ENCODE measurements at places on chromosomes 6 and 20.

DNA sequence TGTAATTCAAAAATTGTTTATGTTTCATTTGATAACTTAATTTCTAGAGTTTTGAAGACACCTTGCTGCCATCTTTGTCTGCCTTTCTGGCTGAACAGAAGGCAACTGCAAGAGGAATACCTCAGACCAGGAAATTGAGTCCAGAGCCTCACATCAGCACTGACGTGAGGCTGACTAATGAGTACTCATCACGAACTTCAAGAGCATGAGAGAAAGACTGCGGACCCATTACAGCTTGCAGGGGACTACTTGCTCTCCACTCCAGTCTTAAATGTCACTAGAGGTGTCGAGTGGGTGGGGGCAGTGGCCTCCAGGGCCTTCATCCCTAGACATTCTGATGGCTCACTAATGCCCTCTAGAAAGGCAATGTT is 109.5 kb upstream of the SSTR4 start:
- no peak for DNase-seq

DNA sequence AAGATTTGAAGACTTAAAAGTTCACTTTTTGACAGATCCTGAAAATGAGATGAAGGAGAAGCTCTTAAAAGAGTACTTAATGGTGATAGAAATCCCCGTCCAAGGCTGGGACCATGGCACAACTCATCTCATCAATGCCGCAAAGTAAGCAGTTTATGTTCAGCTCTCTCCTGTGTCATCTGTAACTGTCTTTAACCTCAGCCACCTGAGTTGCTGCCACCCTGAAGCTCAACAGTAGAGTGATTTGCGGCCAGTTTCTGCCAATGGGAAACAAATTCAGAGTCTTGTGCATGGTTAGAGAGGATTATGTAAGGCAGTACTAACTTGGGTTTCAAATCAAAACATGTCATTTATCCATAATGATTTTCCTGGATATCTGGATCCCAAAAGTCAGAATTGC is 10.1 kb downstream of the TNFAIP3 start:
- DNase-seq, result no peak

DNA sequence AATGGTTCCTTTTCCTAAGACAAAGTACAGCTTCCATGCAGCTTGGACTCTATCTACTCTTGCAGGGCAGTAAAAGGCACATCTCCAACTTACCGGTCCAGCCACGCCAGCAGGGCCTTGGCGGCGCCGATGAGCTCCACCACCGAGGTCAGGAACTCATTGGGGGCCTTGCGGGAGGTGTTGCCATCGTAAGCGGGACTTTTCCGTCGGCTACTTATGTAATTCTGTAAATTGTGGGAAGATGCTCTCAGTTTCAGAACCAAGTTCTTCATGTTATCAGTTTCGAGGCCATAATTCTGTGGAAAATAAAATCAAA is 68.5 kb downstream of the CNKSR3 start:
- no peak for DNase-seq

DNA sequence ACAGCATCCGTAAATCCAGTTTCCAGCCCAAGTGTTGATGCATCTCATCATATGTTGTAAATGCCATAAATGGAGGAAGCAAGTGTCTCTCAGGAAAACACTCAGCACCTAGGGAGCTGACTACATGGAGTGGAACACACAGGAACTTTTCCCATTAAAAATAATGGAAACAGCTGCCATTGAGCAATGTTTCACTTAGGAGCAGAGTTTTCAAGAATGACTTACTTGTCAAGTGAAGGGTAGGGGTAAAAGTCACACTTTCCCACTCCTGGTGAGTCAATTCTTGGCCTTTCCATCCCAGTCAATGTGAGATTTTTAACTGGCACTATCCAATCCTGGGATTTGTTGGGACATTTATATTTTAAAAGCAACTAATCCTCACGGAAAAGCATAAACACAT is 119.4 kb upstream of the ASF1A start:
- DNase-seq, result no peak

DNA sequence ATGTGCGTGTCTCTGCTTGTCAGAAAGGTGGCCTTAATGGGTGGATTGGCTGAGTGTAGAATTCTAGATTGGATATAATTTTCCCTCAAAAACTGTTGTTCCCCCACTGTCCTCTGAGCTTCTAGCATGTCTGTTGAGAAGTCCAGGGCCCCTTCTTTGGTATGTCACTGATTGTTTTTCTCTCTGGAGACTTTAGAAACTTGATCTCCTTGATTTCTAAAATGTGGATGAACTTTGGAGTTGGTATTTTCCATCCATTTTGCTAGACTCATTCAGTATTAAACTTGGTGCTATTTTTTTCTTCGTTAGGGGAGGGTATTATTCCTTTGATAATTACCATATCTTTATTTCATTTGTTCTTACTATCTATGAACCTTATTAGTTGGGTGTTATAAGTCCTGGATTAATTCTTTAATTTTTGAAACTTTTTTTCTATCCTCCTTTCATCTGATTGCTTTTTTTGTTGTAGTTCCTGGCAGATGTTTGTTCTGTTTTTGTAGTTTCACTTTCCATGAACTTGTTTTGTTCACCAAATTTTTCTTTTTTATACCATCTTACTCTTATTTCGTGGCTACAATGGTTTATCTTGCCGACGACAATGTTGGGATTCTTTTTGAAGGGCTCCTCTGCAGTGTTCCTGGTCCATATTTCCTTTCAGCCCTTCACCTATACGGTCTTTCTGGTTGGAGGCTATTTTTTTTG is 68.4 kb downstream of the ARID1B start:
- DNase-seq, result no peak

DNA sequence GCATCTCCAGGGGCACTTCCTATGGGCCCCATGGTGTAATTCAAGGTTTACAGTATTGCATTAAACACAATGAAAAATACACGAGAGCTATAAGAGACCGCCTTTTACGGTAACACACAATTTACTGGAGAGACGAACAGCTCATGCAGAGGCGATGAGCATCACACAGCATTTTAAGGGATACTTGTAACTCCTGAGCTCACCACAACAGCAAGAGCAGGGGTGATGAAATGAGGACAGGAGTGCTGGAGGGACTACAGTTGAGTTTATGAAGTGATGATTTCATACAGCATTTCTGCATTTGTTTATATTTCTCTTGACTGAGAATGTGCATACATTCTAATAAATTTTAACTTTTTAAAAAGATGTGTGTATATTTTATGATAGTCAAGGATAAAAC is 113.9 kb downstream of the WDR27 start:
- DNase-seq, result no peak

GRCh38 chr6:149840345-149841075 is 23.6 kb downstream of the LRP11 start:
- DNase-seq, result peak; percentile 86

GRCh38 chr6:74091136-74091793 is 395.3 kb downstream of the CD109 start:
- peak; percentile 88 for DNase-seq

GRCh38 chr6:89209457-89209856 is 7.7 kb downstream of the GABRR1 start:
- no peak for DNase-seq

DNA sequence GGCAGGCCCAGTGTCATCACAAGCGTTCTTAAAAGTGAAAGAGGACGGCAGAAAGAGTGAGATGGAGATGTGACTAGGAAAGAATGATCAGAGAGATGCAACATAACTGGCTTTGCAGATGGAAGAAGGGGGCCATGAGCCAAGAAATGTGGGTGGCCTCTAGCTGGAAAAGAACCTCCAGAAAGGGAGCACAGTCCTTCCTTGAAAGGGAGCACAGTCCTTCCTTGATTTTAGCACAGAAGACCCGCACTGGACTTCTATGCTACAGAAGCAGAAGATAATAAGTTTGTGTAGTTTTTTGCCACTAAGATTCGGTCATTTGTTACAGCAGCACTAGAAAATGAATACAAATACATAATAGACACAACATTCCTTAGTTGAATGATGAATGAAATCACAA is 7.0 kb upstream of the LZTS3 start:
- DNase-seq, result no peak

GRCh38 chr6:43775535-43775885 is 5.5 kb downstream of the VEGFA start:
- DNase-seq, result no peak

- DNase-seq, result no peak
Observed at GRCh38 chr20:48898210-48898609, 23.3 kb upstream of the ARFGEF2 start.

- DNase-seq, result no peak
Observed at GRCh38 chr6:160421854-160422253, 73.7 kb downstream of the SLC22A3 start.

DNA sequence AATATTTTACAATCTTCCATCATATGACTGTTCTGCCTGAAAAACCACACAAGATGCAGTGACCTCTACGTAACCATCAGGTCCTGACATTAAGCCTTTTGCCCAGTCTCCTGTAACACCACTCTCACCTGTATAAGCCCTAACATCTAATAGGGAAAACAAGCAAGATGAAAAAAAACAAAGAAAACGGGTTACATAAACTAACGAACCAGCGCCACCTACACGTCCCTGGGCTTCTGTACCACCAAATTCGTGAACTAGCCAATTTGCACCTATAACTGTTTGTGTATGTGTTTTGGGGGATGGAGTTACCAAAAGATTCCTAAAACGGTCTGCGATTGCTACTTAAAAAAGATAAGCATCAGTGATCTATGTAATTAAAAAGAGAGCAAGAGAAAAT is 70.2 kb downstream of the BLOC1S5 start:
- DNase-seq, result peak; percentile 58

DNA sequence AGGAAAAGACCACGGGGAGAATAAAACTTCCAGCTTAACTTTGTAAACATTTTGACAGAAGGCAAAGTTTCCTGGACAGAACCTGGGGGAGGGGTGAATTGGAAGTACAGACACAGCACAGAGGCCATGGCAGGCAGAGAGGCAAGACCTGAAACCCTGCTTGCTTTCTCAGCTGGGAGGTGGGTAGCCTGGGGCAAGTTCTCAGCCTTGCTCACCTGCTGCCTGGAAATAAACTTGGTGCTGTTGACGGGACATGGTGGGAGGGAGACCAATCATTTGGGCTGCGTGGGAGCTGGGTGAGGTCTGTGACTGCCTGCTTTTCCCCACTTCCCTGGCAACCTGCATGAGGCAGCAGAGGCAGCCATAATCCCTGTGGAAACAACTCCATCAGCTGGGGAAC is 221.3 kb downstream of the MOXD1 start:
- DNase-seq, result no peak

- DNase-seq, result no peak
Observed at GRCh38 chr20:46191611-46192010, 73.5 kb downstream of the CD40 start.

- no peak for DNase-seq
Observed at GRCh38 chr6:157181649-157182048, 141.7 kb downstream of the TMEM242 start.

DNA sequence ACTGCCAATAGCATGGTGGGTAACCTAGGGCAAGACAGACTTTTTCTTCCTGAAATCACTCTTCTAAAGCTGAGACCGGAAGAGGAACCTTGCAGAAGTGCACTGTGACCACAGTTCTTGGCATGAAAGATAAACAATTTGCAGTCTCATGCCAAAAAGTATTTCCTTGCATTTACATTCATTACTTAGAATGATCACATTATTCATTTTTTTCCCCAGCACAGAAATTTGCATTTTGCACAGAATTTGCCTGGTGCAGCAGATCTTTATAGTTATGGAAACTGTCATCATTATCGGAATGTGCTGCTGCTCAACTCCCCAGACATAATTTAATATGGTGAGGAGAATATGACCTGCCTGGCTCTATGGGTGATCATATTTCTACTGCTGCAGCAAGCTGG is 42.2 kb upstream of the EDN3 start:
- DNase-seq, result no peak

DNA sequence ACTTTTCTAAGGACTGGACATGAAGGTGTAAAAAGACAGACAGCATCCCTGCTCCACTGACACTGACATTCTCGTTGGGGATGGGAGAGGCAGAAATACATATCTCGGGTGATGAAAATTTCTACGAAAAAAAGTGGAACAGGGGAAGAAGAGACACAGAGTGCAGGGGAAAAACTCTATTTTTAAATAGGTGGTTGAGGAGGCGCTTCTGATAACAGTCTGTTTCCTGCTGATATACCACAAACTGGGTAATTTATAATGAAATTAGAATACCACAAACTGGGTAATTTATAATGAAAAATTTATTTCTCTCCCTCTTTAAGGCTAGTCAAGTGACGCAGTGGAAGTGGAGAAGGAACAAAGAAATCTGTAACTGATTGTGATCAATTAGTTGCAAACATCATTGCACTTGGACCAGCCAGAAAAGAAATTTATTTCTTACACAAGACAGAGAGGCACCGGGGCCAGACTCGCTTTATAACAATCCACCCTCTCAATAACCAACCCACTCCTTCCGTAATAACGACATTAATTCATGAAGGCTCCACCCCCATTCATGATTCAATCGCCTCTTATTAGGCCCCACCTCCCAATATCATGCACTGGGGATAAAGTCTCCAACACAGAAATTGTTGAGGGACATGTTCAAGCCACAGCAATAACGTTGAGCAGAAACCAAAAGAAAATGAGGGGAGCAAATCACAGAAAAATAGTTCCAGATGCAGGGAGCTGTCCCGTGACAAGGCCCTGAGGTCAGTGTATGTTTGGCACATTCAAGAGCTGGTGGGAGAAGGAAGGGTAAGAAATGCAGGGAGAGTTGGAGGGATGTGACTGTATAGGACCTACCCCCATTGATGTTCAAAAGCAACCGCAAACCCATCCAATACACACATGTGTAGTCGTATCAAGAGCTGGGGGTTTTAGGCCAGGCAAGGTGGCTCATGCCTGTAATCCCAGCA is 6.6 kb upstream of the SRSF6 start:
- DNase-seq, result no peak

DNA sequence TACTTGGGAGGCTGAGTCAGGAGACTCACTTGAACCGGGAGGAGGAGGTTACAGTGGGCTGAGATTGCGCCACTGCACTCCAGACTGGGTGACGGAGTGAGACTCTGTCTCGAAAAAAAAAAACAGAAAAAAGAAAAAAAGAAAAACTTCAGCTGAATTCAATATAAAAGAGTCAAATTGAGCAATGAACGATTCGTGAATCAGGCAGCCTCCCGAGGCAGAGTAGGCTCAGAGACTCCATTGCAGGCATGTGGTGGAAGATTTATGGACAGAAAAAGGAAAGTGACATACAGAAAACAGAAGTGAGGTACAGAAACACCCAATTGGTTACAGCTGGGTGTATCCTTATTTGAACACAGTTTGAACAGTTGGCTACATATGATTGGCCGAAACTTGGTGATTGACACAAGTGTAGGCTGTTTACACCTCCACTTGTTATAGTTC is 56.3 kb downstream of the HLA-DPB1 start:
- DNase-seq, result no peak

DNA sequence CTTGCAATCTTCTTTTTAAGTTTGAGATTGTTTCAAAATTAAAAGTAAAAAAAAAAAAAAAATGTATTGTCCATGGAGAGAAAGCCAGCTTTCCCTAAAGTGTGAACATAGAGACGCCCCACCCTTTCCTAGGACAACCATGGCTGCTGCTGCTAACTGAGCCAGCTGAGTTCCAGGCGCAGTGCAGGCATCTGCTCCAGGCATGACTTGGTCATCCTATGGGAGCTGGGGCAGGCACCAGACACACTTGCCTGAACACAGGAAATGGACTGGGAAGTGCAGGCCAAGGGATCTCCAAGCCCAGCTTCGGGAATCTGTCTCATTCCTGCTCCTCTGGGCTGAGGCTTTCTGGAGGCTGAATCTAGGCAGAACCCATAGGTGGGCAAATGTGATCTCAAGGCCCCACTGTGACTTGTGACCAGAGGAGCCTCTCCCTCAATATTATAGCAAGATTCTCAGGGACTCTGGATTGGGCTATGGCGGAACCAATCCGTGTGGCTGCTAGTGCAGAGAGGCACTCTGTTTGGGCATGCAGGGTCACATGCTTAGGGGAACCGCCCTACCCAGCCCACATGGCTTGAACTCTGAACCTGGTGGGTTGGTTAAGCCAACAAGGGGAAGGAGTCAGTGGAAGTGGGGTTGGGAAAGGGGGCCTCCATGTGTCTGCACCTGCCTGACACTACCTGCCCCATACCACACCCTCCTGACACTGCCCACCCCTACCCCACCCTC is 138.2 kb upstream of the CST7 start:
- DNase-seq, result no peak

All from GM23338 (cell line).